ENCODE measurements at places on chromosomes 4 and X.

GRCh38 chrX:136166221-136166855 lies 19.0 kb downstream of the FHL1 start:
- DNase-seq, result no peak

GRCh38 chr4:38082424-38083385 lies 122.5 kb downstream of the PTTG2 start:
- DNase-seq, result no peak

DNA sequence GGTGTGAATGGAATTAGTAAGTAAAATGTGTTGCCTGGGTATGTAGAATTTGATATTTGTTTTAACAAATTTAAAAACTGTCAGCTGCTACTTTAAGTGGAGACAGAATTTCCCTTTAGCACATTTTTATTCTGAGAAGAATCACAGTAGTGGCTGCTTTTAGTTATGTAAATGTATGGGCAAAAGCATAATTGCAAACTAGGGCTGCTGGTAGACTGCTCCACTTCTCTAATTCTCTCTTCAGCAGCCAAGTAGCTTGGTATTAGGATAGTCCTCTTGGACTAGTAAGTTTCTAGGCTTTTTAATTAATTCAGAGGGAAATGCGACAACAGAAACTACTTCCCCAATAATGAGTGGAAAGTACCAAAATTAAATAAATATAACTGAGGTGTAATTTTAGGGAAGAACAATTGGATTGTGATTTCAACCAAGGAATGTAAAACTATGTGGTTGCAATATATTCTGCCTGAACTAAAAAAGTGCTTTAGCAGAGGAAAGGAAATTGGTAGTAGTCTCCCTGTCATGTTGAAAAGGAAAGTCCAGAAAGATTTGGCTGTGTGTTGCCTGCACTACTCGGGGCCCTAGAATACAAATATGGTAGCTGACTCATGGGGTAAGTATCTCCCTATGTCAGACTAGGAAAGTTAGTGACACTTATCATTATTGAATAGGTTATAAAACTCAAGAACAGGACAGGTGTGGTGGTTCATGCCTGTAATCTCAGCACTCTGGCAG lies 9.2 kb upstream of the EIF4E start:
- no peak for DNase-seq

DNA sequence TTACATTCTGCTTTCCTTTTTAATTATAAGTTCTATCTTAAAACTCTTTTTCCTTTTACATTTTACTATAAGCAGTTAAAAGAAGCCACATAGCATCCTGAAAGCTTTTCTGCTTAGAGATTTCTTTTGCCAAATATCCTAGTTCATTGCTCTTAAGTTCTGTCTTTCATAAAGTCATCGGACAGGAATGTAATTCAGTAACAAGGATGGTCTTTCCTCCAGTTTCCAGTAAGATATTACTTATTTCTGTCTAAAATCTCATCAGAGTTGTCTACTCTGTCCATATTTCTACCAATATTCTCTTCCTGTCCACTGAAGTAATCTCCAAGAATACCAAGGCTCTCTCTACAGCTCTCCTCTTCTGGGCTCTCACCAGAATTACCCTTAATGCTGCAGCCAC lies 37.5 kb upstream of the ADH1C start:
- DNase-seq, result no peak

- DNase-seq, result no peak
Observed at GRCh38 chrX:78712336-78712735, 35.2 kb upstream of the LPAR4 start.
